ENCODE measurements at places on chromosomes 7 and 10. TPM values are rescaled to one million over a fixed set of nuclear protein-coding genes. Genes with fewer than 3 reads are reported as not detected.

Gene UNC5B
- total RNA-seq = 3.3 TPM

Gene TBC1D12
- total RNA-seq = 6.8 TPM

Gene CCDC136
- 2.2 TPM for total RNA-seq

Gene PTPN12
- total RNA-seq = 69.7 TPM

Gene HOXA7
- 5.2 TPM for total RNA-seq

Gene UPK3B
- total RNA-seq = 17.9 TPM

Gene CHST15
- total RNA-seq = 7.6 TPM

Gene GJD4
- total RNA-seq = not detected
